Osteoblast (primary cell): ENCODE measurements at places on chromosomes 13 and 19.

- DNase-seq, result peak; percentile 99
Observed at GRCh38 chr19:48681127-48681470, 8.3 kb upstream of the NTN5 start.

- DNase-seq, result no peak
Observed at GRCh38 chr13:102225892-102226291, 176.0 kb downstream of the FGF14 start.

GRCh38 chr13:97574926-97575325 lies 141.0 kb downstream of the RAP2A start:
- DNase-seq, result no peak

DNA sequence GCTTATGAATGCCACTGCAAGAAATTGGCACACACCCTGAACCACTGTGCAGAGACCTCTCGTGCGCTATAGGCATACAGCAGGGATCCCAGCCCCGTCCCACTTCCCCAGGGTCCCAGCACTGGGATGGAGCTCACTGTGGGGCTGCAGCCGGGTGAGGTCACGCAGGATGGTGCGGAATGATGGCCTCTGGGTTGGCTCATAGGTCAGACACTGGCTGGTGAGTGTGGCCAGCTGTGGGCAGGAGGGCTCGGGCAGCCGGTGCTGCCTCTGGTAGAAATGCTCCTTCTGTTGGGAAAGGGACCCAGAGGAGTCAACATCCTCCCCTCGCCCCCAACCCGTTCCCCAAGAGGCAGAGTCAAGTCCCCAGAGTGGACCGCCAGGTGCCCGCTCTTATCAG lies 17.0 kb upstream of the ICAM3 start:
- DNase-seq, result peak; percentile 26

- DNase-seq, result no peak
Observed at GRCh38 chr19:13666165-13666564, 98.2 kb upstream of the MRI1 start.

GRCh38 chr13:28396053-28396452 lies 98.9 kb downstream of the FLT1 start:
- no peak for DNase-seq

DNA sequence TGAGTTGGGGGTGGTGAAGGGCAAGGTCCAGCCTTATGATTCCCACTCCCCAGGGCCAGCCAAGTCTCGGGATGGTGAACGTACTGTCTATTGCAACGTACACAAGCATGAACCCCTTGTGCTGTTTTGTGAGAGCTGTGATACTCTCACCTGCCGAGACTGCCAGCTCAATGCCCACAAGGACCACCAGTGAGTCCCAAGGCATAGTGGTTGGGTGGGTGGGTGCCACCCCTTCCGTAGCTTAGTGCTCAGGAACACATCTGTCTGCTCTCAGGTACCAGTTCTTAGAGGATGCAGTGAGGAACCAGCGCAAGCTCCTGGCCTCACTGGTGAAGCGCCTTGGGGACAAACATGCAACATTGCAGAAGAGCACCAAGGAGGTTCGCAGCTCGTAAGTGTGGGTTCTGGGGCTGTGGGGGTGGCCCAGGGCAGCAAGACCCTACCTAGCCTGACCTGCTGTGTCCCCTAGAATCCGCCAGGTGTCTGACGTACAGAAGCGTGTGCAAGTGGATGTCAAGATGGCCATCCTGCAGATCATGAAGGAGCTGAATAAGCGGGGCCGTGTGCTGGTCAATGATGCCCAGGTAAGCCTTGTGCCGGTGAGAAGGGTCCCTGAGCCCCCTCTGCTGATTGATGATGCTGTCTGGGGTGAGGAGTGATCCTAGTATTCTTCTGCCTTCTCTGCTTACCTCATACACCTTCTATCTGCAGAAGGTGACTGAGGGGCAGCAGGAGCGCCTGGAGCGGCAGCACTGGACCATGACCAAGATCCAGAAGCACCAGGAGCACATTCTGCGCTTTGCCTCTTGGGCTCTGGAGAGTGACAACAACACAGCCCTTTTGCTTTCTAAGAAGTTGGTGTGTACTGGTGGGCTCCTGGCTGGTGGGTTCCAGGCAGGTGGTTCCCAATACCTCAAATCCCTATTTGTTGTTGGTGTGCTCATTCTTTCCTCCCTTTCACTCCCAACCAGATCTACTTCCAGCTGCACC lies 3.8 kb downstream of the TRIM28 start:
- peak; percentile 57 for DNase-seq

DNA sequence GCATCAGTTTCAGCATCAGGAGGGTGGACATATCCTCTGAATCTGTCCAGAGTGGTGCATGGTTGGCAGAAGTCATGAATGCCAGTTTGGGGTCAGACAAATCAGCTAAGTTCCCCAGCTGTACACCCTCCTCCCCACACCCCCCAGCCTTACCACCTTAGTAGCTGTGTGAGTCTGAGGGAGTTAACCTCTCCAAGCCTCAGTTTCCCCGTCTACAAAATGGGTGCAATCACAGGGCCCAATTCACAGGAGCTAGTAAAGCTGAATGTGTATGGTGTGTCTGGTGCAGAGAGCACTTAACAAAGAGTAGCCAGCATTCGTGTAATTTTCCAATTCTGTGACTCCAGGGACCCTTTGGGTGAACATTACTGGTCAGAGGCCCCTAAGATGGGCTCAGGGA lies 13.4 kb upstream of the ZNF358 start:
- peak; percentile 17 for DNase-seq

- peak; percentile 64 for DNase-seq
Observed at GRCh38 chr19:16035601-16036297, 40.5 kb upstream of the TPM4 start.

DNA sequence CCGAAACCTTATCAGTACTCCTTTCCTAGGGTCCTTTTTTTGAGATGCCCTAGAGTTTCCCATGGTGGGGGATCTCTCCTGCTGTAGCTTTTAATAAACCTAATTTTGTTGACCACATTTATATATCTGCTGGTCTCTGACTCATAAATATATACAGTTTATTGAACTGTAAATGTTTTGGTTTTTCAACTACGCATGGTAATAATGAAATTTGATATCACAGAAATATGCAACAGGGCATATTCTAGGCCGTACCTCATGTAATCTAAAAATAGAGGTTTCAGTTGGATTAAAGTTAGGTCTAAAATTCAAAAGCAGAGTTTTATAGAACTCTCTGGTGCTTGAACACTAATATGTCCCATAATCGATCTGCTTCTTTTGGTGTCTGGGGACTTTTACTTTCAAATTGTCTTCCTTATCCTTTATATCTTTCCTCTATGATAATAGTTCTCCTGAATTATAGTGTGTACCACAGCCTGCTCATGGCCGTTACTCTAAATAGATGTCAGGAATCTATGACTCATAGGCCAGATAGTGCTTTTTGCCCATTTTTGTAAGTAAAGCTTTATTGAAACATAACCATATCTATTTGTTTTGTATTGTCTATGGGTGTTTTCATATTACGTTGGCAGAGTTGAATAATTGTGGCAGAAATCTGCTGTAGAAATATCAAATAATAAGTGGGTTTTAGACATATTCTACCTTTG lies 324.8 kb upstream of the PCDH9 start:
- DNase-seq, result no peak

DNA sequence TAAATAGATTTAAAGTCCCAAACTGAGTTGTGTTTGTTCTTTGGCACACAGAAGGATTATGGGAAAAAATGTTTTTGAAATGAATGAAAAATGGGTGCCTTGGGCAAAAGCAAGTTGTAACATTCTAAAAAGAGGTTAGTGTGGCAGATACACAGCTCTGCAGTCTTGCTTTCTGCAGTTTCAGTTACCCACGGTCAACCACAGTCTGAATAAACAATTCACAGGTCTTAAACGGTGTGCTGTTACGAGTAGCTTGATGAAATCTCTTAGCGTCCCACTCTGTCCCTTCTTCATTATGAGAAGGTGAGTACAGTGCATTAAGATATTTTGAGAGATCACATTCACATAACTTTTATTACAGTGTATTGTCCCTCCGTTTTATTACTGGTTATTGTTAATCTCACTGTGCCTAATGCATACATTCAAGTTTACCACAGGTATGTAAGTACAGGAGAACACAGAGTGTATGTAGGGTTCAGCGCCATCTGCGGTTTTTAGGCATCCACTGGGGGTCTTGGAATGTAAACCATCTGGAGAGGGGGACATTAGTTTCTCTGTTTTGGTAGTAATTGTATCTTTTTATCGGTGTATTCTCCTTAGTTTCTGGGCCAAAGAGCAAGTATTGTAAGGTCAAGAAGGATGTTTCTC lies 8.1 kb downstream of the FARP1 start:
- no peak for DNase-seq

- DNase-seq, result peak; percentile 32
Observed at GRCh38 chr19:16369664-16370576, 45.3 kb downstream of the KLF2 start.

GRCh38 chr19:2615782-2616181 lies 86.7 kb downstream of the GNG7 start:
- DNase-seq, result no peak

GRCh38 chr13:21949818-21950429 lies 279.1 kb downstream of the FGF9 start:
- no peak for DNase-seq

GRCh38 chr13:72567566-72567965 lies 159.9 kb downstream of the MZT1 start:
- DNase-seq, result no peak

GRCh38 chr13:59391696-59392095 lies 772.0 kb downstream of the DIAPH3 start:
- peak; percentile 26 for DNase-seq

GRCh38 chr19:3642987-3643673 lies 16.5 kb upstream of the CACTIN start:
- DNase-seq, result no peak

DNA sequence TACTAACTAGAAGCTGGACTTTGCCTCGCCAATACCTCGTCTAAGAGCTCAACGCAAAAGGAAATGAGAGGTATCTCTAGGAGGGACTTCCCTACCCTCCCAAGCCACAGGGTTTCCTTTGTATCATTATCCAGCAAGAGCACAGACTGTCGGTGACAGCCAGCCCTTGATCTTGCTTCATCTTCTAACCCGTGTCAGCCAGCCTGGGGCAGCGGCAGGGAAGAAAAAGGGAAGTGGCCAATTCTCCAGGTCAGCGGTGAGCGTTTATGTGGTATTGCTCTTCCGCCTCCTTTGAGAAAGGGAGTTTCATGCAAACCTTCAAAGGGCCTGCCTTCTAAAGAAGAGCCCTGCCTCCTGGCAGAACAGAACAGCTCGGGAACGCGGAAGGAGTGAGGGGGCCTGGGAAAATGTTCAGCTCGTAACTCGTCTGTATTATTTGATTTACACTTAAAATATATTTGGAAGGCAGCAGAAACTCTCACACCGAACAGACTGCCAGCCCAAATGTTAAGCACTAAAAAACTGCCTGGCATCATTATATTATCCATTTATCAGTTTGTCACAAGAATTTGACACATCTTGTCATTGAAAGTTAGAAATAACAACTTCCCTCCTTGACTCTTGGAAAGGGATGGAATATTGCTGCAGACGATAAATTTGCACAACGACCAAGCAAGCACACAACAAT lies 41.8 kb downstream of the EFNB2 start:
- no peak for DNase-seq

DNA sequence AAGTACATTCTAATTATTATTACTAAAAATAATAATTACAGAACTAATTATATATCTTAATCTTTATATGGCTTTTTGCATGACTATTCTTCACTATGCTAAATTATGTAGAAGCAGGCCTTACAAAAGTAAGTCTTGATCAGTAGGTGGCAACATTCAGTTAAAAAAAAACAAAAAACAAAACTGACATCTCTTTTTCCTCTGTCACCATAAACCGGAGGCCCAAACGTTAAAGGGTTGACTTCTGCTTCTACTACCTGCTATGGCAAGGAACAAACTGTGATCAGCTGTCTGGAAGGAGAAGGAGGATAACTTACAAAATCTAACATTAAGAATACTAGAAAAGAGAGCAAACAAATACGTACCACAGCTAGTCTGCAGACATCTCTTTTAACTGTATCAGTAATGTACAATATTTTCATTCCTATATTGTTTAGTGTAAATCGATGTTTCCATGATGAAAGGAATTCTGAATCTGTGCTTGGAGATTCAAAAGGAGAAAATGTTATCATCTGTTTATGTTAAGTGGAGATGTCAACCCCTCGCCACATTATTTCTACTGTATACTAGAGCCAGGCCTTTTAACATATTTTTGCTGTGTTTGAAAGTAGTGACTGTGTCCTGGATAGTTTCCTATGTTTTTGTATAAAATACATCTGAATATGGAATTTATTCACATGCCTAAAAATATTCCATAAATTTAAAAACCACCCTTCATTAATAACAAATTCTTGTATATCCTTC lies 1525.4 kb downstream of the SLITRK1 start:
- DNase-seq, result peak; percentile 56

GRCh38 chr13:43684963-43685725 lies 101.6 kb downstream of the ENOX1 start:
- no peak for DNase-seq

GRCh38 chr13:31418186-31418585 lies 218.4 kb downstream of the B3GLCT start:
- no peak for DNase-seq

DNA sequence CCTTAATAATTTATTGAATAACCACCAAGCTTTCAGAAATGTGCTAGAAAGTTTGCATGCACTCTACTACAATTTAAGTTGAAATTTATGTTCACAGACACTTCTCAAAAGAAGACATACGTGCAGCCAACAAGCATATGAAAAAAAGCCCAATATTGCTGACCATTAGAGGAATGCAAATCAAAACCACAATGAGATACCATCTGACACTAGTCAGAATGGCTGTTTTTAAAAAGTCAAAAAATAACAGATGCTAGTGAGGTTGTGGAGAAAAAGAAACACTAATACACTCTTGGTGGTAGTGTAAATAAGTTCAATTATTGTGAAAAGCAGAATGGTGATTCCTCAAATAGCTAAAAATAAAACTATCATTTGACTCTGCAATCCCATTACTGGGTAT lies 308.8 kb upstream of the PCDH9 start:
- DNase-seq, result no peak

DNA sequence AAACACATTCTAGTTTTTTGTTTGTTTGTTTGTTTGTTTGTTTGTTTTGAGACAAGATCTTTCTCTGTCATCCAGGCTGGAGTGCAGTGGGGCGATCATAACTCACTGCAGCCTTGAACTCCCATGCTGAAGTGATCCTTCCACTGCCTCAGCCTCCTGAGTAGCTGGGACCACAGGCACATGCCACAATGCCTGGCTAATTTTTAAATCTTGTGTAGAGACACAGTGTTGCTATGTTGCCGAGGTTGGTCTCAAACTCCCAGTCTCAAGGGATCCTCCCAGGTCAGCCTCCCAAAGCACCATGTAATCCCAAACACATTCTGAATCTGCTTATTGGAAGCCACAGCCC lies 15.8 kb downstream of the PLA2G4C start:
- DNase-seq, result no peak

- DNase-seq, result no peak
Observed at GRCh38 chr13:75425216-75426009, 56.6 kb downstream of the TBC1D4 start.

DNA sequence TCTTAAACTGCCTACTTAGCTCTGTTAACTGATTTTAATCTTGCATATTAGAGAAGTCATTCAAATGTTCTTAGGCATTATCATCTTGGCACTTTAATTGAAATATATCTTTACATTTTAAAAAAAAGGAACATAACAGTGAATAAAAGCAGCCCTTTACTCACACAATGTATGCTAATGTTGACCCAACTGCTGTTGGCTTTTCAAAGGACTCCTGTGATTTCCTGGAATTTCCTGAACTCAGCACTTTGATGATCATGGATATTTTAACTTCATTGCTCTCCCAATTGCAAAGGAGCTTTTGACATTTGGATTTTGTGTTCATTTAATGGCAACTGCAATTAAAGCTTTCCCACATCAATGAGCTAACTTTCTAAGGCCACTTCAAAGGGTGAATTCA lies 1230.3 kb downstream of the DIAPH3 start:
- no peak for DNase-seq
